ENCODE measurements at places on chromosomes 6 and 20. TPM values are rescaled to one million over a fixed set of nuclear protein-coding genes. Genes with fewer than 3 reads are reported as not detected.

- peaks cover 4% of the 10 kb centered on the region for H3K36me3 ChIP-seq
- DNase-seq = peak; percentile 76
- H3K27ac ChIP-seq = peak overlapping the region; percentile 96
- H3K4me3 ChIP-seq = peak overlapping the region; percentile 96
Measured at GRCh38 chr6:26473758-26474438, 16.1 kb downstream of the BTN2A1 start.

- H3K4me1 ChIP-seq = no peaks in the 10 kb centered on the region
- no peak overlapping the region for H3K27ac ChIP-seq
- H3K4me3 ChIP-seq = no peak overlapping the region
- DNase-seq = no peak
- H3K27me3 ChIP-seq = no peaks in the 10 kb centered on the region
Measured at GRCh38 chr20:8423482-8423881, 291.4 kb downstream of the PLCB1 start.

GRCh38 chr20:23235173-23236027 is 115.2 kb upstream of the NXT1 start:
- no peak for DNase-seq
- H3K36me3 ChIP-seq = no peaks in the 10 kb centered on the region
- no peaks in the 10 kb centered on the region for H3K27me3 ChIP-seq

DNA sequence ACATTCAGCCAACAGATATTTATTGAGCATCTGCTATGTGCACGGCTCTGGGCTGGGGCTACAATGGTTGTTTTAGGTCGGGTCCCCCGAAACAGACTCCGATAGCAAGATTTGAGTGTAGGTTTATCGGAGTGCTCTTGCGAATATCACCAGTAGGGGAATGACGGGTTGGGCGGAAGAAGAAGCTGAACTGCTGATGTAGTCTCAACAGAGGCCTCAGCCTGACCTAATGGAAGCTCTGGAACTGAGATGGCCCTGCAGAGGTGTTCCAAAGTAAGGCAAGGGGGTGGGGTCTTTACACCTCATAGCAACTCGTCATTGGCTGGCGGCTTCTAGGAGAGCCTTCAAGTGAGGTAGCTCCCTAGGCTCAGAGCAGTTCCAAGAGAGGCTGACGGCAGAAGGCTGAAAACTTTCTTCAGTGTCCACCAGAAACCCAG is 1.1 kb downstream of the L3MBTL1 start:
- H3K36me3 ChIP-seq = no peaks in the 10 kb centered on the region
- peaks cover 22% of the 10 kb centered on the region for H3K27me3 ChIP-seq
- no peak for DNase-seq
- H3K27ac ChIP-seq = no peak overlapping the region
- H3K4me1 ChIP-seq = peaks cover 14% of the 10 kb centered on the region

DNA sequence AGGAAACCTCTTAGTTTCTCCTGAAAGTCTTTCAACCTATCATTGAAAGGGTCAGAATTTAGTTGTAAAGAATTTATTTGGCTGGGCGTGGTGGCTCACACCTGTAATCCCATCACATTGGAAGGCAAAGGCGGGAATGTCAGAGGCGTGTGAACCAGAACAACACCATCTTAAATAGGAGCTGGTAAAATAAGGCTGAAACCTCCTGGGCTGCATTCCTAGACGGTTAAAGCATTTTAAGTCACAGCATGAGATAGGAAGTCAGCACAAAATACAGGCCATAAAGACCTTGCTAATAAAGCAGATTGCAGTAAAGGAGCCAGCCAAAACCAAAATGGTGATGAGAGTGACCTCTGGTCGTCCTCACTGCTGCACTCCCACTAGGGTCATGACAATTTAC is 29.6 kb downstream of the OR2B2 start:
- no peak overlapping the region for H3K4me3 ChIP-seq
- DNase-seq = no peak
- no peaks in the 10 kb centered on the region for H3K4me1 ChIP-seq
- H3K27me3 ChIP-seq = no peaks in the 10 kb centered on the region

DNA sequence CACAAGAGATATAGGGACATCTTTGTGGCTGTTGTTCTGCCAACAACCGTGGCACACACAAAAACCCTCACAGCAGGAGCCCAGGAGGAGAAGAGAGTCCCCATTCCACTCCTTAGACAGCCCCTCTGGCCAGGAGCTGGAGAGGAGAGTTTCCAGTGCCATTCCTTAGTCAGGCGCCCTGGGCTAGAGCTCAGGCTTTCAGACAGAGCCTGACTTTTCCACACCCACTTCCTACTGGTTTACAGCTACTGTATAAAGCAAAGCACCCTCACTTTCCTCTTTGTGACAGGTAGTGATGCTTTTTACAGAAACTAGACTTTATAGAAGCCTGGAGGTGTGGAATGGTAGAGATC is 145.9 kb downstream of the SYCP2 start:
- no peaks in the 10 kb centered on the region for H3K36me3 ChIP-seq
- peaks cover 3% of the 10 kb centered on the region for H3K27me3 ChIP-seq
- DNase-seq = no peak
- no peak overlapping the region for H3K4me3 ChIP-seq
- no peak overlapping the region for H3K27ac ChIP-seq

DNA sequence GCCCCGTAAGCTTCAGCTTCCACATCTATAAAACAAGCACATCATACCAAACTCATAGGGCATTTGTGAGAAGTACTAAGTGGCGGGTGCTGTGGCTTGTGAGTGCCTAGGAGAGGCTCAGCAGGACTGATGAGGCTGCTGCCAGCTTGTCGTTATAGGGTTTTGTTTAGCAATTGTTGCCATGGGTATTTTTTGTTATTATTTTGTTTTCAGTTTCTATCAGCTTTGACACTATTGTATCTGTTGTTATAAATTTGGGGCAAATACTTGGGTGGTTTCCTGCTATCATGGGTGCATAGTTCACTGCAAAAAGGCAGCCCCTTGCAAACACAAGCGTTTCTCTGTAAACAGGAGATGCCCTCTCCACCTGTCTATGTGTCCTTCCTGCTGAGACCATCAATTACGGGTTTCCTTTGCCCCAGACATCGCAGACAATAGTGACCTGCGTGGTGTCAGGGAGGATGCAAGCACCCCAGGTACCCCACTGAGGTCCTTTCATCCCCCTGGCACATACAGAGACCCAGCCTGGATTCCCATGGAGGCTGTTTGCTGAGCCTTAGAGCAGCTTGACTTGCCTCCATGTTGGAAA is 3.1 kb upstream of the CCDC167 start:
- H3K27me3 ChIP-seq = no peaks in the 10 kb centered on the region

- no peak overlapping the region for H3K27ac ChIP-seq
- no peak overlapping the region for H3K4me3 ChIP-seq
- no peaks in the 10 kb centered on the region for H3K4me1 ChIP-seq
- no peak for DNase-seq
- H3K27me3 ChIP-seq = no peaks in the 10 kb centered on the region
Measured at GRCh38 chr20:10637031-10637559, 36.7 kb downstream of the JAG1 start.

DNA sequence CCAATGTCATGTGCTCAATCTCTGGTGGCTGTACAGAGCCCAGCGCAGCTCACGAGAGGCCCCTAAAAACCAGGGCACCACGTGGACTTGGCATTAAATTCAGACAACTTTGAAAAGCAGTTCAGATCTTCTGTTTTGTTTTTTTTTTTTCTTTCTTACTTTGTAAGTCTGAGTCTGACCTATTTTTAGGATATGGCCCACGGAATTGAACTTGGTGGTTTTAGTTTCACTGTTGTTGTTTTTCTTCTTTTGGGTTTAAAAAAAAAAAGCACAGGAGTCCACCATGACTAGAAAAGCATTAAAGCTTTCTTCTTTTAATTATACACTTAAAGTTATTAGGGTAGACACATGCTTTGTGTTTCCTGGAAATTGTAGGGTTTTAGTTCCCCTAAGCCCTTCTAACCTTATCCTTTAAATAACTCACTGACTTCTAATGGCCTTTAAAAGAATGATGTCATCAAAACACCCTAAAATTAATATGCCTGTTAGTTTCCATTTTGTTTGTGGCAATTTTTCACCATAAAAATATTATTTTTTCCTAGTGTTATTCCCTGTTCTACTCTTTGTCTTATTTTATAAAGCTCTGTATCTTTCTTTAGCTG is 48.5 kb upstream of the CCN2 start:
- DNase-seq = no peak
- H3K27ac ChIP-seq = no peak overlapping the region
- H3K4me1 ChIP-seq = no peaks in the 10 kb centered on the region
- no peak overlapping the region for H3K4me3 ChIP-seq
- no peaks in the 10 kb centered on the region for H3K27me3 ChIP-seq

- no peak for DNase-seq
- H3K27ac ChIP-seq = no peak overlapping the region
- H3K27me3 ChIP-seq = no peaks in the 10 kb centered on the region
- no peaks in the 10 kb centered on the region for H3K36me3 ChIP-seq
Measured at GRCh38 chr20:40160097-40160550, 528.9 kb downstream of the MAFB start.

DNA sequence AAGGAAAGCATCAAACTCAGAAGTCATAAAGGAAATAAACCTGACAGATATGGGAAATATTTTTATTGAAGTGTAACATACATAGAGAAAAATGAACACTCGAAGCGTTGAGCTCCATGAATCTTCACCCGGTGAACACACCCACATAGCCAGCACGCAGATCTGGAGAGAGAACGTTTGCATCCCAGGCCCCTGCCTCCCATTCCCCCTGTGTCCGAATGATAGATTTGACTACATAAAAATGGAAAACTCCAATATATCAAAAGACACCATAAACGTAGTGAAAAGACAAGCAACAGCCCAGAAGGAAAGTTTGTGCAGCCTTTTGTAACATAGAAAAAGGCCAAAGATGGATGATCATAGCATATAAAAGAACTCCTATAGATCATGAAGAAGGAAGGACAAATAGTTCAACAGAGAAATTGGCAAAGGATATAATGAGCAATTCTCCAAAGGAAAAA is 17.1 kb downstream of the SYNJ2 start:
- peaks cover 7% of the 10 kb centered on the region for H3K4me1 ChIP-seq
- H3K27me3 ChIP-seq = no peaks in the 10 kb centered on the region
- DNase-seq = no peak
- H3K27ac ChIP-seq = no peak overlapping the region

DNA sequence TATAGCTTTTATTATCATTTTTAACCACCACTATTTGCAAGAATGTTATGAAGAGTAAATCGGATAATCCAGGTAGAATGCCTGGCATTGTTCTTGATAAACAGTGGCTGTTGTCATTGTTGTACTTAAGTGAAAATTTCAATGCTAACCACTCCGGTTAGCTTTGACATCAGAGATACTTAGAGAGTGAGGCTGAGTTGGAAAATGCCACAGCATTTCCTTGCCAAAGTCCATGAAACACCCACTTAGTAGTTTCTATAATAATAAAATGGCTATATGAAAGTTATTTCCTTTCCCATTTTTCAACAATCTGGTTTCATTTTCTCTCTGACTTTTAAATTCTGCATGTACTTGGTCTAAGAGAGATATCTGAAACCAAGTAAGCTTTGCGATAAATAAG is 132.0 kb downstream of the CDK19 start:
- peaks cover 20% of the 10 kb centered on the region for H3K4me1 ChIP-seq
- H3K27ac ChIP-seq = no peak overlapping the region
- no peaks in the 10 kb centered on the region for H3K27me3 ChIP-seq
- no peaks in the 10 kb centered on the region for H3K36me3 ChIP-seq
- no peak for DNase-seq
- no peak overlapping the region for H3K4me3 ChIP-seq

DNA sequence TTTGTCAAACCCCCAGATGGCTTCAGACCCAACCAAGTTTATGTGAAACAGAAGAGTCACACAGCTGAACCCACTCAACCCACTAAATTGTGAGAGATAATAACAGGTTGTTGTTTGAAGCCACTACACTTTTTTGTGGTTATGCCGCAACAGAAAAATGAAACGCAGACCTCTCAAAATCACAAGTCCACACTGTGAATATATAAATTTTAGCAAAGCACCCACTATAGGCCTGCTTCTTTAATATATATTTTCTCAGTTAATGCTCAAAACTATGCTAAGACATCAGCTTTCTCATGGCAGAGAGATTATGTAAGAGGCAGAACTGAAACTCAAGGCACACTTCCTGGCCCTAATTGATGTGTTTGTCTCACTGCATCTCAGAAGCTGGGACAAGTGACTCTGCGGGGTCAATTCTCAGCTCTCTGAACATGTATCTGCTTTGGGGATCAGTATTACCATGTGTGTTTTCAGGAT is 27.7 kb downstream of the MAP3K5 start:
- H3K4me1 ChIP-seq = peaks cover 75% of the 10 kb centered on the region
- no peaks in the 10 kb centered on the region for H3K27me3 ChIP-seq
- H3K36me3 ChIP-seq = no peaks in the 10 kb centered on the region
- no peak for DNase-seq
- peak overlapping the region; percentile 77 for H3K27ac ChIP-seq
- H3K4me3 ChIP-seq = peak overlapping the region; percentile 76

GRCh38 chr20:44102582-44102981 is 84.4 kb downstream of the JPH2 start:
- peaks cover 31% of the 10 kb centered on the region for H3K27me3 ChIP-seq
- no peak overlapping the region for H3K27ac ChIP-seq
- no peaks in the 10 kb centered on the region for H3K36me3 ChIP-seq
- DNase-seq = no peak
- no peaks in the 10 kb centered on the region for H3K4me1 ChIP-seq
- no peak overlapping the region for H3K4me3 ChIP-seq

GRCh38 chr6:93418408-93419303 is 703 bp downstream of the EPHA7 start:
- no peak for DNase-seq
- no peaks in the 10 kb centered on the region for H3K36me3 ChIP-seq
- peaks cover 11% of the 10 kb centered on the region for H3K27me3 ChIP-seq
- H3K4me3 ChIP-seq = no peak overlapping the region
- peaks cover 5% of the 10 kb centered on the region for H3K4me1 ChIP-seq

- DNase-seq = no peak
- no peak overlapping the region for H3K27ac ChIP-seq
- no peak overlapping the region for H3K4me3 ChIP-seq
- H3K27me3 ChIP-seq = no peaks in the 10 kb centered on the region
Measured at GRCh38 chr6:53962646-53963045, 148.6 kb upstream of the MLIP start.

GRCh38 chr6:90429713-90430112 is 133.1 kb upstream of the BACH2 start:
- no peak overlapping the region for H3K27ac ChIP-seq
- peaks cover 9% of the 10 kb centered on the region for H3K4me1 ChIP-seq
- no peak overlapping the region for H3K4me3 ChIP-seq
- no peak for DNase-seq
- peaks cover 2% of the 10 kb centered on the region for H3K27me3 ChIP-seq

DNA sequence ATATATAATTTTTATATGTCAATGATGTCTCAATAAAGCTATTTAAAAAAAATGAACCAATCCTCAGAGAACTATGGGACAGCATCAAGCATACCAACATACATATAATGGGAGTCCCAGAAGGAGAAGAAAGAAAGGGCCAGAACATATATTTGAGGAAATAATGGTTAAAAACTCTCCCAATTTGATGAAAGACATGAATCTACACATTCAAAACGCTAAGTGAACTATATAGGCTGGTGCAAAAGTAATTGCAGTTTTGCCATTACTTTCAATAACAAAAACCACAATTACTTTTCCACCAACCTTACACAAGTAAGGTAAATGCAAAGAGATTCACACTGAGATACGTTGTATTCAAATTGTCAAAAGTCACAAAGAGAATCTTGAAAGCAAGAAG is 43.4 kb downstream of the ZNF133 start:
- DNase-seq = no peak
- no peaks in the 10 kb centered on the region for H3K36me3 ChIP-seq
- H3K4me3 ChIP-seq = no peak overlapping the region

The AVP gene
- 1.4 TPM for total RNA-seq

The RSPH3 gene
- total RNA-seq = 1.5 TPM

The TMEM151B gene
- total RNA-seq = not detected

The OR12D1 gene
- total RNA-seq = not detected

The SYCP2L gene
- not detected for total RNA-seq

The ZNF165 gene
- 4.3 TPM for total RNA-seq

The GUCA1A gene
- total RNA-seq = not detected

The FAM83B gene
- total RNA-seq = not detected

The CFB gene
- 0.64 TPM for total RNA-seq

The SULF2 gene
- not detected for total RNA-seq
